MCF 10A (cell line): ENCODE measurements at places on chromosomes 2 and 18.

- no peak for DNase-seq
Observed at GRCh38 chr18:32961538-32961937, 188.7 kb upstream of the KLHL14 start.

DNA sequence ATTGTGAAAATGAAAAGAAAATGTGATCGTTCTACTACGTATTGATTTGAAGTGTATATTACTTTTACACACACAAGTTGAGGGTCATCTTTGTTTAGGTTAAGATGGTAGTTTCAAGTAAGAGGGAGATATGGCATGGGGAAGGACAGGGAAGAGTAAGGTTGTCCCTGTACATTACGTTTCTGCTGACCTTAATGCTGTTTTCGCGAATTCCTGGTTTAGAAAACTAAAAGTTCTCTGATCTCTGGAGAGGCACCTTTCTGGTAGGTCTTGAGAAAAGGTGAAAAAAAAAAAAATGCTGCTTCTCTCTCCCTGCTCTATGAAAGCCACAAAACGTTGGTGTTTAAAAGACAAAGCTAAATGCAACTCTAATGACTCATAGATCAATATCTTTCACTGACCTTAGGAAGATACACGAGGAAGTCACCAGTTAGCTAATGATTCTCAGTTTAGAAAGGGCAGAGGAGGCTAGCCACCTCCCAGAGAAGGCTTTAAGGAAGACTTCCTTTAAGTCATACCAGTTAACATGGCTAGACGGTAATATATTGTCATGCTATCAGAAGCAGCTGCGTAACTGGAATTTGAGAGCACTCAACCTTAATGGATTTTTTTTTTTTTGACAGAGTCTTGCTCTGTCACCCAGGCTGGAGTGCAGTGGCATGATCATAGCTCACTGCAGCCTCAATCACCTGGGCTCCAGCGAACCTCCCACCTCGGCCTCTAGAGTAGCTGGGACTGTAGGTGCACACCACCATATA is 13.2 kb downstream of the TXNDC2 start:
- no peak for DNase-seq

- DNase-seq, result no peak
Observed at GRCh38 chr2:101762451-101763171, 65.1 kb downstream of the MAP4K4 start.

DNA sequence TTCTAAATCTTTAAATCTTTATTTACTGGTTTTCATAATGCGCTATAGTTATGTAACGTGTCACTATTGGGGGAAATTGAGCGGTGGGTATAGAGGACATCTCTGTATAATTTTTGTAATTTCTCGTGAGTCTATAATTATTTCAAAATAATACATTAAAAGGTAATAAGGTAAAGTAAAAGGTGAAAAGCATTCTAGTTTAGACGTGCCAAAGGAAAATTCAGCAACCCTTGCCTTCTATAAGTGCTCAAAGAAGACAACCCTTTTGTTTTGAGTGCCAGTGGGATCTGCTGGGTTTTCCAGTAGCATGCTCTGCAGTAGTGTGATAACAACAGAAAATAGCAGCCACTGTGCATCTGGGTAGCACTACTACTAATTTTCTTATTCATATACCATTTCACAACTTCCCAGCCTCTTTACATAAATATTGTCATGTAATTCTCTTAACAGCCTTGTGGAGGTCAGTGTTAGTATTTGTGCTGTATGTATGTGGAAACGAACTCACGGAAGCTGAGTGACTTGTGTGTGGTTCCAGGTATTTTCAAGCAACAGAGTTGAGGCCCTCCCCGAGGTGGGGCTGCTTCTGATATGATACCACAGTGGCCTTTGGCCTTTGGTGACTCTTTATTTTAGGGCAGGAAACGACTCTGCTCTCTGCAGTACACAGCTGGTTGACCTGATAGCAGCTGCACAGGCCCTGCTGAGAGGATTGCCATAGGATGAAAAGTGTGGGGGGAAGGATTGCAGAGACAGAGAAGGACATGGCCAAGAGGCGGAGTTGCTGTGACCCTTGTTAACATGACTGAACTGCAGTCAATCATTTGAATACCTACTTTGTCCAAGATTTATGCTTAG is 104.5 kb downstream of the TDRD15 start:
- no peak for DNase-seq

DNA sequence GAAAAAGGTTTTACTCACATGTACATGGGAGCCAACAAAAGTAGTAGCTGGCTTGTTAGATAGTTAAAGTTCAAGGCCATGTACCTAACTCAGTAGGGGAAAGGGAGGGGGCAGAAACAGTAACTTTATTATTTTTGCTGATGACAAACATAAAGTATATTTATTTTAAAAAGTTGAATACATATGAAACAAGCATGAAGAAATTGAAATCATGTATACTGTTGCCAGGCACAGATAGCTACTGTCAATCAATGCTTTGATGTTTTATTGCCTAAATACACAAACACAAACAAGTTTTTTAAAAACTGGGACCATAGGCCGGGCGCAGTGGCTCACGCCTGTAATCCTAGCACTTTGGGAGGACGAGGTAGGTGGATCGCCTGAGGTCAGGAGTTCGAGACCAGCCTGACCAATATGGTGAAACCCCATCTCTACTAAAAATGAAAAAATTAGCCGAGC is 7.6 kb upstream of the PSD4 start:
- DNase-seq, result no peak

DNA sequence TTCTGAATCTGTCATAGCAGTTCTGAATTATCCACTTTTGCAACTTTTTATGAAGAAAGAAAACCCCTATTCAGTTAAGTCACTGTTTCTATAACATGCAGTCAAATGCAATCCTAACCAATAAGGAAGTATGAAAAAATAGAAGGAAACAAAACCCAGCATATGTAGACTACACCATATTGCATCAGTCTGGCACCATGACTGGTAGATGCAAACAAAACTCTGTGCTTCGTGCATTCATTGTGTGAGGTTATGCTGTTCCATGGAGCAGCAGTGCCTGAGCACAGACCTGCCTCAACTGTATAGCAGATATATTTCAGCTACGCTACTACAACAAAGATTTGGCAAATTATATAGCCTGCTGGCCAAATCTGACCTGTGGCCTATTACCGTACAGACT is 325.5 kb downstream of the LRP1B start:
- DNase-seq, result no peak

GRCh38 chr2:170375192-170375591 is 197.2 kb downstream of the MYO3B start:
- DNase-seq, result no peak

- DNase-seq, result no peak
Observed at GRCh38 chr2:196123679-196124373, 47.6 kb downstream of the STK17B start.

DNA sequence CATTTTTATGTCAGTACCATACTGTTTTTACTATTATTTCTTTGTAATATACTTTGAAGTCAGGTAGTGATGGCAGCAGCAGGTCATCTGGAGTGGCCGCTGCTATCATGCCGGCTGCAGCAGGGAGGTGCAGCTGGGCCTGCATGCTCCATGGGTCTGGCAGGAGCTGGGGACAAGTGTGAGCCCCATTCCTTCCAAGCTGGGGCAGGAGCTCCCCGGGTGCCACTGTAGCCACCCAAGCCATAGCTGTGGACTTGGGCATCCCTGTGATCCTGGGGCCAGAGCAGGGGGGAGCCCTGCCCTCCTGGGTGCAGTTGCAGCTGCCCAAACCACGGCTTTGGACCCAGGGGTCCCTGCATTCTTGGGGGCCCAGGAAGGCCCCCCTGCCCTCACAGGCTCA is 59.2 kb downstream of the CSRNP3 start:
- DNase-seq, result no peak

DNA sequence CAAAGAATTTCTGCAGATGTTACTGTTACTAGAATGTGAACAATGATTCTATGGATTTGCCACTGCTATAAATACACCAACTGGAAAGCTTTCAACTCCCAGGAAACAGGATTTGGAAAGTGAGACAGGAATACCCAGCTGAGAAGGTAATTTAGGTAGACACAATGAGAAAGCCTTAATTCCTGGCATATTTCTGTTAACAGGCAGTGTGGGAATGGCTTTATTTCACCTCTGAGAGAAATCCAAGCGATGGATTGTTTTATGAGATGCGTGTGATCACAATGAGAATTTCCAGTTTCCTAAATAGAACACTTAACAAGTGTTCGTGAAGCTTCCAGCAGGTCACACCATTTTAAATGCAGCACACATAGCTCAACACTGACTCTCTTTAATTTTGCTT is 133.0 kb downstream of the SLC8A1 start:
- DNase-seq, result no peak

DNA sequence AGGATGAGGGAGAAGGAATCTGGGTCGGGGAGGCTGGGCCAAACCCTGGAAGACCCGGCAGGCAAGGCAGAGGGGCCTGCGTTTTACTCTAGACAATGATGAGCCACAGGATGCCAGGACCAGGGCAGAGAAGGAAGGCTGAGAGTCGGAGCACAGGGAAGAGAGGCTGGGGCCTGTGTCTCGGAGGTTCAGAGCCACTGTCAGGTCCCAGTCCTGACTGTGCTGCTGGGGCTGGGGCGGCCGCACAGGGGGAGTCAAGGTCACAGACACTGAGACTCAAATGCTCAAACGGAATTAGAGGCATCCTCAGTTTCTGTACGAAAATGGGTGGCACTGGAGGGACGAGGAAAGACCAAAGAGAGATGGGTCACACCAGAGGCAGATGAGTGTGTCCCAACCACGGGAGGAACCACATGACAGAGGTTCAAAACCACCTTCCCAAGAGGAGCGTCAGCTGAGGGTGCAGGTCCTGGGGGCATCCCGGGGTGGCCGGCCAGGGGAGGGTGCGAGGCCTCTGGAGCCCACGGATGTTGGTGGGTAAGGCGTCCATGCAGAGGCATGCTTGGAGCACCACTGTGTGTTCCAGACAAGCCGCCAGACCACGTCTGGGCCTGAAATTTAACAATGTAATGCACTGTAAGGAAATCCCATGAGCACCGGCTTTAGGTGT is 14.7 kb downstream of the HDAC4 start:
- no peak for DNase-seq

DNA sequence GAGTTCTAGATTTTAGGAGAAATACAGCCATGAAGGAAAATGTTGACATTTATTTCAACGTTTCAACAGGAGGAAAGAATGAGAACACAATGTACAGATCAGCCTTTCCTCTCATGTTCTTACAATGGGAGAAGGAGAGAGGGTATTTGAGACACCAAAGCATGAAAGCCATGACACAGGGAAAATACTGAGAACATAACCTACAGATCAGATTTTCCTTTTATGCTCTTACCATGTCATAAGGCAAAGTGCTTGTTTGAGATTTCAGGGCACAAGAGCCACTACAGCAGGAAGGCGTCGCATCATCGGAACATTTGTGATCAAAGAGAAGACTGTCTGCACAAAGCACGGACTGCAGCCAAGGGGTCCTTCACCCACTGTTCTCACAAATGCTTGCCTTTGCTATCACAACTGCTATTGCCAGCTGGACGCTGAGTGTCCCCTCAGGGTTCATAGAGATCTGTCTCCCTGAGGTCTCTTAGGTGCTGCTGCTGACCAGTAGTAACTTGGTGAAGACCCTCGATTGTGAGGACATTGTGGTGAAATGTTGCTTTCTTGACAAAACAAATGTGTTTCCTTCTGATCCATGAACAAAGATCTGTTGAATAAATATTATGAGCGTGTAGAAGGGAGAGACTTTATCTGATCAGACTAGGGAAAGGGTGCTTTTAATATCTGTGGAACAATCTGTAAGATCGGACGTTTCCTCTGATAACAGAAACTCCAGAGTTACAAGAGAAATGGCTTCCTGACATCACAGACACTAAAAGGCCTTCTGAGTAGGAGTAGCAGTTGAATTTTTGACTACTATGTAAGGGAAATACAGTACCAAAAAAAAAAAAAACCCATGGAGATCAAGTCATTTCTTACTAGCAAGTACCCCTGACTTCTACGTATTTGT is 6.4 kb upstream of the IL1RL1 start:
- no peak for DNase-seq
